ENCODE measurements at places on chromosomes 1 and 21.

GRCh38 chr1:228402641-228403025 is 4.0 kb downstream of the TRIM11 start:
- H3K27ac ChIP-seq = no peak overlapping the region
- H3K27me3 ChIP-seq = no peaks in the 10 kb centered on the region
- no peak overlapping the region for H3K4me3 ChIP-seq
- DNase-seq = peak; percentile 21

GRCh38 chr1:69671363-69672010 is 103.8 kb downstream of the LRRC7 start:
- H3K36me3 ChIP-seq = no peaks in the 10 kb centered on the region
- H3K27me3 ChIP-seq = no peaks in the 10 kb centered on the region
- no peak overlapping the region for H3K4me3 ChIP-seq
- H3K4me1 ChIP-seq = no peaks in the 10 kb centered on the region

DNA sequence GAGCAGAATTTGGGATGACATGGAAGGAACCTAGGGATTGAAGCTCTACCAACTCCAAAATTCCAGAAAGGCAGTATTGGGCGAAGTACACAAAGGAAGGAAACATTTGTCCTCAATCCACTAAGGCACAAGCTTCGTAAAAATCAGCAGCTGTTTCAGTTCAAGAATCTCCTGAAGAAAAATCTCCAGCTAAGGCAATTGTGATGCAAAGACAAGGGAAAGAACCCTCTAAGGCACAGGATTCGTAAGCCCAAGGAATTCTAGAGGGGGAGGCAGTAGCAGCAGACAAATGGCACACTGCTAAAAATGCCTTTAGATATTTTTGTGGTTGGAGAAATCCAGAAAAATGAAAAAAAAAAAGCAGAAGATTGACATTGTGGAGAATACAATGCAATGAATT is 64.5 kb upstream of the PLPPR5 start:
- no peaks in the 10 kb centered on the region for H3K4me1 ChIP-seq
- no peaks in the 10 kb centered on the region for H3K27me3 ChIP-seq
- no peaks in the 10 kb centered on the region for H3K36me3 ChIP-seq
- no peak overlapping the region for H3K4me3 ChIP-seq

GRCh38 chr1:110647254-110647891 is 27.4 kb downstream of the KCNA3 start:
- H3K4me3 ChIP-seq = no peak overlapping the region
- no peaks in the 10 kb centered on the region for H3K36me3 ChIP-seq
- H3K27me3 ChIP-seq = no peaks in the 10 kb centered on the region
- DNase-seq = no peak
- H3K27ac ChIP-seq = no peak overlapping the region

DNA sequence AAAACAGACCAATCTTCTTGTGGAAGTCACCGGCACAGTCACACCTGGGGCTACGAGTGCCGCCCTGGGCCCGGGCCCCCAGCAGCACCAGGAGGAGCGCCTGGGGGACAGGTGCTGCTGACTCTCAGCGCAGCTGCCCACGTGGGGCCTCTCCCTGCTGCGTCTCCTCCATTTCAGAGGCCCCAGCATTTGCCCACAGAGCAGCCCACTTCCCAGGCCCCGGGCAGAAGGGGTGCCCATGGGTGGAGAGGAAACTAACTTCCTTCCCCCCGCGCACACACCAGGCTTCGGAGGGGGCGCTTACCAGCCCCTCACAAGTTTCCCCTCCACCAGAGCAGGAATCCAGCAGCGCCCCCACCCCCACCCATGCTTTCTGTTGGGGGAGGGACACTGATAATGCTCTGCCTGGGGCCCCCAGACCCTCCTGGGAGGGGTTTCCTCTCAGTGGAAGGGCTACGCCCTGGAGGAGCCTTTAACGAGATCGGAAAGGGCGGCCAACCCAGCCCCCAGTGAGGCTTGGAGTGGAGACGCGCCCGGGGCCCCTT is 440 bp downstream of the TNFRSF25 start:
- peaks cover 68% of the 10 kb centered on the region for H3K27me3 ChIP-seq
- no peaks in the 10 kb centered on the region for H3K4me1 ChIP-seq
- H3K4me3 ChIP-seq = no peak overlapping the region
- H3K27ac ChIP-seq = no peak overlapping the region
- no peak for DNase-seq

DNA sequence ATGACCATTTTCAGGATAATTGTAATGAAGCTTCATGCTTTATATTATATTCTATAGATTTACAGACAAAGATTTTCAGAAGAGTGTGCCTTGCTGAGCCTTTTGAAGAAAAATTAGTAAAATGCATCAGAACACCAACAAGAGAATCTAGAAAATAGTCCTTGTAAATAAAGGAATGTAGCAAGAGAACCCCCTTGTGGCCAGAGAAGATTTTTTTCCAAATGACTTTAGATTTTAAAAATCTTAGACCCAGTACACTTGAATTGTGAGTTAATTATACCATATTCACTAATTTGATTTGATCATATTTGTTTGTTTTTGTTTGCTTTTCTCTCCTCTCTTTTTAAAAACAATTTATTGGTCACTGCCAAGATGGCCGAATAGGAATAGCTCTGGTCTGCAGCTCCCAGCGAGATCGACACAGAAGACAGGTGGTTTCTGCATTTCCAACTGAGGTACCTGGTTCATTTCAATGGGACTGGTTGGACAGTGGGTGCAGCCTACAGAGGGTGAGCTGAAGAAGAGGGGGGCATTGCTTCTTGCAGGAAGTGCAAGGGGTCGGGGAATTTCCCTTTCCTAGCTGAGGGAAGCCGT is 12.8 kb upstream of the IFI44L start:
- no peaks in the 10 kb centered on the region for H3K4me1 ChIP-seq
- peaks cover 7% of the 10 kb centered on the region for H3K27me3 ChIP-seq
- H3K4me3 ChIP-seq = no peak overlapping the region
- DNase-seq = no peak

GRCh38 chr1:25744636-25745425 is 55.2 kb upstream of the SELENON start:
- H3K36me3 ChIP-seq = no peaks in the 10 kb centered on the region
- H3K4me1 ChIP-seq = peaks cover 28% of the 10 kb centered on the region
- H3K27ac ChIP-seq = peak overlapping the region; percentile 81
- H3K27me3 ChIP-seq = no peaks in the 10 kb centered on the region
- no peak for DNase-seq

DNA sequence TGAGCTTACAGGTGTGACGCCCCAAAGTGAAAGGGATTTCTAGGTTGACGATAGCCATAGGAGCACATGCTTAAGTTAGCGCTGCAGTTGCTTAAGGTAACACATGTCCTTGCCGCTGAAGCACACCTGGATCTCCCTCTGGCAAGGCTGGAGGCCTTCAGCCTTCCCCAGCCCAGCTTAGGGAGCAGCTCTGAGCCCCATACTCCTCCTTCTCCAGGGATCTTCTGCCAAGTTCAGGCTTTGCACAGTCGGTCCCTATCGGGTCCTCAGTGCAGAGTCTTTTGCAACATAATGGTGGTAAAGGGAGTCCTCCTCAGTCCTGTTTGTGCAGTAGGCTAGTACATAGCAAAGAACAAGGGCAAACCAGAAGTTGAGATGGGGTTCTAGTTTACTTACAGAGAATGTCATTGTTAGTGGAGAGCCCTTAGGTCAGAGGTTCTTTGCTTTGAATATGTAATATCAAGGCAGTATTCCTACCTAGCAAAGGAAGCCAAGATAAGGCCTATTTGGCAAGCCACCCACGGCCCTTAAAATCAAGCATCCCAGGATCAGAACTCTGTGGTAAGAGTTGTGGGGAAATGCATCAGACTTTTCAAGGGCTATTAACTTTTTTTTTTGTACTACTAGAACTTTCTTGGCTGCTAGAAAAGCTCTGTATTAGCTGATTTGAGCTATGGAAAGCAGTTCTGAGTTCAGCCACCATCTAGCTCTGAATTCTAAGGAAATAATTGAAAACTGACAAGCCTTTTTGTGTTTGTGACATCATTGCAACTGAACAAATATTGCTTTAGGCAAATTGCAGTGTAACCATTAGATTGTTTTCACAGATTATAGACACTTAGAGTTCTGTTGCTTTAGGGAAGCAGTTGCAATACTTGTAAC is 1.4 kb downstream of the EVA1C start:
- DNase-seq = no peak
- peak overlapping the region; percentile 93 for H3K27ac ChIP-seq
- H3K36me3 ChIP-seq = no peaks in the 10 kb centered on the region
- H3K27me3 ChIP-seq = no peaks in the 10 kb centered on the region
- peak overlapping the region; percentile 87 for H3K4me3 ChIP-seq

- no peak overlapping the region for H3K27ac ChIP-seq
- H3K4me3 ChIP-seq = no peak overlapping the region
- H3K27me3 ChIP-seq = no peaks in the 10 kb centered on the region
- H3K4me1 ChIP-seq = no peaks in the 10 kb centered on the region
- no peak for DNase-seq
- H3K36me3 ChIP-seq = no peaks in the 10 kb centered on the region
Observed at GRCh38 chr1:2496087-2496622, 20.1 kb downstream of the PLCH2 start.

GRCh38 chr1:111571987-111572386 is 47.6 kb upstream of the RAP1A start:
- no peaks in the 10 kb centered on the region for H3K4me1 ChIP-seq
- DNase-seq = no peak
- no peaks in the 10 kb centered on the region for H3K27me3 ChIP-seq
- no peak overlapping the region for H3K27ac ChIP-seq
- H3K36me3 ChIP-seq = no peaks in the 10 kb centered on the region

- H3K27me3 ChIP-seq = peaks cover 9% of the 10 kb centered on the region
- no peak for DNase-seq
Observed at GRCh38 chr1:165565751-165566490, 22.1 kb downstream of the LRRC52 start.

DNA sequence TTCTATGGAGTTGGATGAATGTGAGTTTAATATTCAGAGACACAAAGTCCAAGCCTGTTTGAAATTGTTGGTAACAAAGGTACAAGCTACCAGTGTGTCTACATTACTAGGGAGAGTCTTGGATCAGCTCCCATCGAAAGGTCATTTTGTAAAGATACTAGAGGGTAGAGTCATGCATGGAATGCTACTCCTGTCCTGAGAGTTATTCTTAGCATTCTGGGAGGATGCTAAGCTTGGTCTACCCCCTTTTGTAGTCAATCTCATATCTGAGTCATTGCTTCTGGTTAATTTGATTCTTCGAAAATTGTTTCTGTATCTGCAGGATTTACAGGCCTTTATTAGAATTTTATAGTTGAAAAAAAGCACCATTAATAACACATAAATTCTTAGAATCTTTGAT is 240.2 kb downstream of the ST6GALNAC3 start:
- no peak overlapping the region for H3K27ac ChIP-seq
- no peaks in the 10 kb centered on the region for H3K27me3 ChIP-seq
- no peaks in the 10 kb centered on the region for H3K36me3 ChIP-seq
- DNase-seq = no peak

DNA sequence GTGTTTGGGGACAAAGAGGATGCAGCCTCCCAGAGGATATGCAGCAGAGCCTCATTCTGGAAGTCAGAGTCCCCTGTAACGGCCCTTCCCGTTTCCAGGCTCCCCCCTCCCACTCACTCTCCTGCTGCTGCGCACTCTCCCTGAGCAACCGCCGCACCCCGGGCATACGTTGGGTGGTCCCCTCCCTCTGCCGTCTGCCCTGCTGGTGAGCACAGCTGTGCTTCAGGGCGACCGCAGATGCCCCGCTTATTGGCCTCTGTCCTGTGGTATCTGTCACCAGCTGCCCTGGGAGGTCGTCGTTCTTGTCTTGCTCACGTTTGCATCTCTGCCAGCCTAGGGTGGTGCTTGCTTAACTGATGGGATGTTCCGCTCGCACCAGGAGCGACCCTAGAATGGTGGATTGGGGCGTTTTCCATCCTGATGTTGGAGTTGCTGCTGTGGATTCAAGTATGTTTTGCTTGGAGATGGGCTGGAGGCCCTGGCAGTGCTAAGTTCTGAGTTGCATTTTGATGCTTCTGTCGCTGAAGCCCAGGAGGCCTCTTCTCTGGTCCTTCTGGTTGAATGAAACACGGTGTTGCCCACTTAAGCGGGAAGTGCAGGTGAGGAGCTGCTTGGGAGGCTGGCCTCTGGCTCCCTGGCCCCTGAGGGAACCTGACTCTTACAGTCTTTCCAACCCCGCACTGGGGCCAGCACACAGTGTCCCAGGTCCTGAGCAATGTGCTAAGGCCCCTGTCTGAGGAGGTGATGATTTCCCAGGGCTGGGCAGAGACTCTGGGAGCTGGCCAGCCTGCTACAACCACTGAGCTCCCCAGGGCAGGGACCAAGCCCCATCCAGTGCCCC is 3.2 kb downstream of the TMEM201 start:
- no peaks in the 10 kb centered on the region for H3K36me3 ChIP-seq
- no peak overlapping the region for H3K27ac ChIP-seq
- H3K4me3 ChIP-seq = no peak overlapping the region
- H3K27me3 ChIP-seq = no peaks in the 10 kb centered on the region
